NCI-H187 (cell line): ENCODE measurements at places on chromosomes 11 and 22.

- no peak for DNase-seq
Observed at GRCh38 chr11:64751136-64751535, 7.2 kb upstream of the RASGRP2 start.

DNA sequence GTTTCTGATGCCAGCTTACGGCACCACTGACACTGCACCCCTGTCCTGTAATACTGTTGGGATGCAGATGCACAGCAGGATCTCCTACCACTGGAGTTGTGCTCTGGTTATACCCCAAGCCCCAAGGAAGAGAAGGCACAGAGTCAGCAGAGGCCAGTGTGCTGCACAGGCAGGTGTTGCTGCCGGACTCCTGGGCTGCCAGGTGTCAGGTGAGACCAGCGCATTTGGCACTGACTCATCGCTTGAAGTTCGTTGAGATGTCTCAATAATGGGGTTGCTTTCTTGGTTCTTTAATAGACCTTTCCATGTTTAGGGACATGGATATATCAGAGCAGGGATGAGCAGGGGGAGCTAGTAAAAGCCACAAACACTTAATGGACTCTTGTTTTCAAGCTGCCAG is 75.7 kb upstream of the TTC12 start:
- no peak for DNase-seq

GRCh38 chr22:37320726-37321677 is 38.7 kb downstream of the CYTH4 start:
- DNase-seq: no peak

- DNase-seq: no peak
Observed at GRCh38 chr11:13760115-13760514, 91.6 kb downstream of the FAR1 start.

DNA sequence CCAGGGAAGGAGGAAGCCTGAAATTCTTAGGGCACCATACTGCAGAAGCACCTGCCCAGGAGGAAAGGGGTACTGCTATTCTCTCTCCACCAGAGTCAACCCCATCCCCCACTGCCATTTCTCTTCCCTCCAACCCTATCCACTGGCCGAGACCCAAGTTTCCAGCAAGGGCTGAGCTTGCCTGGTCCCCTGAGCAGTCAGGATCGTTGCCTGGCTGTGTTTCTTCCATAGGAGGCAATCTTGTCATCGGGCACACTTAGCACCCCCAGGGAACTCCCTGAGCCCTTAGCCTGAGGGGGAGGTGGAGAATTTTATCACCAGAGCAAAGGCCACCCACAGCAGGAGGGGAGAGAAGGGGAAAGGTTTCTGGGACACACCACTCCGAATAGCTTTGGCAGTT is 115.8 kb upstream of the NECTIN1 start:
- no peak for DNase-seq

- no peak for DNase-seq
Observed at GRCh38 chr11:133382131-133382812, 150.0 kb downstream of the OPCML start.

GRCh38 chr11:92266806-92267205 is 42.2 kb downstream of the FAT3 start:
- no peak for DNase-seq

GRCh38 chr11:44564166-44564565 is 1.3 kb upstream of the CD82 start:
- DNase-seq: no peak

GRCh38 chr11:57781529-57781943 is 19.9 kb downstream of the CTNND1 start:
- no peak for DNase-seq

- DNase-seq: no peak
Observed at GRCh38 chr11:119891055-119891768, 162.2 kb upstream of the NECTIN1 start.

DNA sequence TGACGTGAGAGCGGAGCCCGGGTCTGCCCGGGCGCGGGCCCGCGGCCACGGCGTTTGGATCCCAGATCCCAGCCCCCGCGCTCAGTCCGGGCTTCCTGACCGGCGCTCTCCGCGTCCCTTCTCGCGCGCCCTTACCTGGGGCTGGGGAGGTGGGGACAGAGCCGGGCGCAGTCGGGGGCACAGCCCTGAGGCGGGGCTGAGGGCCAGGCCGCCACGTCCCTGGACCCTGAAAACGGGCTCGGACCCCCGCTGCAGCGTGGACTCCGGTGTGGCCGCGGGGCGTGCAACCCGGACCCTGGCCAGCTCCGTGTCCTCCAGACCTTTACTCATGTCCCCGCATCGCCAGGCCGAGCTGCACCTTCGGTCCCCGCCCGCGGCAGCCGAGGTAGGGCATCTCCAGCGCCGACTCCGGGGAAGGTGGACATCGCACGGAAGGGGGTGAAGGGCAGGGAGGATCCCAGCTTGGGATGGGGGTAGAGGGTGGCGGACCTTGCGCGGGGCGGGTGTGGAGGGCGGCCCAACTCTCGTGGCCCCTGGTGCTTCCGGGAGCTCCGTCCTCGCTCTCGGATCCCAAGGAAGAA is 9.9 kb upstream of the AIFM3 start:
- DNase-seq: no peak

GRCh38 chr11:11983427-11983826 is 25.0 kb downstream of the DKK3 start:
- DNase-seq: no peak

GRCh38 chr22:20805972-20806471 is 32.1 kb downstream of the SERPIND1 start:
- no peak for DNase-seq

GRCh38 chr11:11420899-11421285 is 67.8 kb upstream of the CSNK2A3 start:
- DNase-seq: no peak

DNA sequence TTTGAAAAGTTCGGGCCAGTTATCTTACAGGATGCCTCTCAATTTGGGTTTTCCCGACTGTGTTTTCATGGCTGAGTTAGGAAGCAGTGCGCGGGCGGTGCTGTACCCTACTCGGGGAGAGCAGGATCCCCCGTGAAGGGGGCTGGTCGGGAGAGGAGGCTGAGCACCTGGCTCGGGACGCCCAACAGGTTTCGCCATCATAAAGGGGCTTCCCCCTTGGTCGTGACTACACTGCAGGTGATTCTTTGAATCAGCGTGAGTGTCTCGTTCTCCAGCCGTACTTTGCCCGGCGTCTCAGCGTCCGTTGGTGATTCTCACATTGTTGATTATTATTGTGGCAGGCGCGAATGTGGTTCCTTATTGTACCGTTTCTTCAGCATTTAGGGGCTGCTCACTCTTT is 46.6 kb downstream of the ST14 start:
- no peak for DNase-seq

GRCh38 chr11:12964650-12965049 is 44.5 kb upstream of the RASSF10 start:
- DNase-seq: no peak

DNA sequence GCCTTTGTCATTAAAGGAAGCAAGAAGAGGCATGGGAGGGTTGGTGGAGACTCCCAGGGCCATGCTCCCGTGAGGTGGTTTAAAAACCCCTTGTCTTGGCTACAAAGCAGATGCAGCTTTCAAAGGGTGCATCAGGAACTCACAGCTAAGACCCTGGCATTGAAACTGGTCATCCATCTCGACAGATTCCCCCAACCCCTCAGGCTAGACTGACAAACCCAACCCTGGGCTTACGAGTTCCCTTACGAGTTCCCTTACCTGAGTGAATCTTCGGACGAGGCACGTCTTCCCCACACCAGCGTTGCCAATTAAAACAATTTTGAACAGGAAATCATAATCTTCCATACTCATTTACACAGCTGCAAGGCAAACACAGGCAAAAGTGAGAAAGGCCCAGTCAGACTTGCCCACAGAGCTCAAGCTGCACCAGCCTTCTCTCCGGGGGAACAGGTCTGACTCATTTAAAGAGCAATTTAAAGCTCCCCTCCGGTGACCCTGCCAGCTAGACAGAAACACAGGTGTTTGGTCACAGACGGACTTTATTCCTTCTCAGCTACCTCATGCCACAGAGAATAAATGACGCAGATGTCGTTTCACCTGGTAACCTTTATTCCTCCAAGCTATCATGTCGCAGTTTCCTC is 74.6 kb downstream of the RAB30 start:
- no peak for DNase-seq

- no peak for DNase-seq
Observed at GRCh38 chr11:69193629-69194028, 37.9 kb downstream of the SMIM38 start.

DNA sequence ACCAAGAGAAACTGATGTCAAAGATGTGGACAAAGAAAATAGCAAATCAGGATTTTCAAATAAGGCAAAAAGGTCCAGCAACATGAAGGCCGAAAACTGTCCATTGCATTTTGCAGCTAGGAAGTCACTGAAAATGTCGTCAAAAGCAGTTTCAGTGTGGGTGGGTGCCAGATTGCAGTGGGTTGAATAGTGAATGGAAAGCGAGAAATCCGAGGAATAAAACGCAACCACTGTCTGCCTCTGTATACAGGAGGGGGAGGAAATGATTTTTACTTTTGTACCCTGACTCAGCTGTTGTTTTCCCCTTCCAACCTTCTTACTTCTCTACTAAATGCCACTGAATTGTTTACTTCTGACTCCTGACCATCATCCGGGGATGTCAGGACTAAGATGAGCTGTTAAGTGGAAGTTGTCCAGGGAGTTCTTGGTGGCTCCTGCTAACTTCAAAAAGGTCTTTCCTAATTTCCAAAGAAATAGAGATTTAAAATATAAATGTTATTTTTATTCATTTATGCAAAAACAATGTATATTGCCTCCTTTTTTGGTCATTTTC is 64.9 kb upstream of the BIRC3 start:
- DNase-seq: no peak

- DNase-seq: no peak
Observed at GRCh38 chr22:39932918-39933649, 27.1 kb upstream of the TMA7B start.

GRCh38 chr11:61168800-61169199 is 7.6 kb upstream of the VPS37C start:
- no peak for DNase-seq

GRCh38 chr11:115720602-115721245 is 216.5 kb upstream of the CADM1 start:
- peak; percentile 51 for DNase-seq

- no peak for DNase-seq
Observed at GRCh38 chr11:69801513-69802335, 17.5 kb downstream of the FGF3 start.

- no peak for DNase-seq
Observed at GRCh38 chr11:95682552-95682951, 107.0 kb downstream of the FAM76B start.

- no peak for DNase-seq
Observed at GRCh38 chr11:111776398-111777093, 10.4 kb upstream of the PPP2R1B start.

GRCh38 chr11:117831661-117832415 is 7.3 kb upstream of the FXYD2 start:
- no peak for DNase-seq

GRCh38 chr11:61731952-61732675 is 20.3 kb upstream of the MYRF start:
- no peak for DNase-seq

DNA sequence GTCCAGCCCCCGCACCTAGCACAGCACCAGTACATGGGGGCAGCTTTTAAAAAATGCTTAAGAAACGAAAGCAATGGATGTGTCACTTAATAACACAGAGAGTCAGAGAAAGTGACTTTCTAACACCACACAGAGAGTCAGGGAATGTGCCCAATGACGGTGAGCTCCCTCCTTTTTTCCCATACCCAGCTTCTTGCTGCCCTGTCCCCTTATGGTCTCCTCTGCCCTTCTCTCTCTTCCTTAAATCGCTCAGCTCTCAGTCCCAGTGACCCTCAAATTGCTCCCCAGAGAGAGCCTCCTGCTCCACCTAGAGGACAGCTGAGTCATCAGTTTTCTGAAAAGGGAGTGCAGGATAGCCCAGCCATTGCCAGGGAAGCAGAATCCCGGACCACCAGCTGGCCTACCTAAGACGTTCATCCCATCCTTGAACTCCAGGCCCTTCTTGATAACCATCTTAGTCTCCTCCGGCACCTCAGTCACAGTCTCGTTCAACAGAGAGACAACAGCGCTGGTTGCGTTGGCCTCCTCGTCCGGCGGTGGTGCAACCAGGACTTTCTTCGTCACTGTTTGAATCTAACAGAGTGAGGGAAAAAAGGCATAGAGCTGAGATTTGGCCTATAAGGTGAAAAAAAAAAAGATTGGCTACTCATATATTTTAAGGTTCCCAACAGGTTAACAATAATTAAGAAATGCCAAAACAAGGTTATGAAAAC is 113.5 kb downstream of the SLC1A2 start:
- no peak for DNase-seq

DNA sequence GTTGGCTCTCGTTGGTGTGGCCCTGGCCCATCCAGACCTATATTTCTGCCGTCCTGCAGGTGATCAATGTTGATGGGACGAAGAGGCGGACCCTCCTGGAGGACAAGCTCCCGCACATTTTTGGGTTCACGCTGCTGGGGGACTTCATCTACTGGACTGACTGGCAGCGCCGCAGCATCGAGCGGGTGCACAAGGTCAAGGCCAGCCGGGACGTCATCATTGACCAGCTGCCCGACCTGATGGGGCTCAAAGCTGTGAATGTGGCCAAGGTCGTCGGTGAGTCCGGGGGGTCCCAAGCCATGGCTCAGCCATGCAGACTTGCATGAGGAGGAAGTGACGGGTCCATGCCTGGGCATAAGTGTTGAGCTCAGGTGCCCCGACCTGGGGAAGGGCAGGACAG is 57.1 kb upstream of the PPP6R3 start:
- DNase-seq: no peak

GRCh38 chr11:124890151-124890550 is 7.5 kb downstream of the ROBO4 start:
- no peak for DNase-seq

GRCh38 chr22:33202455-33202854 is 144.3 kb upstream of the SYN3 start:
- no peak for DNase-seq

DNA sequence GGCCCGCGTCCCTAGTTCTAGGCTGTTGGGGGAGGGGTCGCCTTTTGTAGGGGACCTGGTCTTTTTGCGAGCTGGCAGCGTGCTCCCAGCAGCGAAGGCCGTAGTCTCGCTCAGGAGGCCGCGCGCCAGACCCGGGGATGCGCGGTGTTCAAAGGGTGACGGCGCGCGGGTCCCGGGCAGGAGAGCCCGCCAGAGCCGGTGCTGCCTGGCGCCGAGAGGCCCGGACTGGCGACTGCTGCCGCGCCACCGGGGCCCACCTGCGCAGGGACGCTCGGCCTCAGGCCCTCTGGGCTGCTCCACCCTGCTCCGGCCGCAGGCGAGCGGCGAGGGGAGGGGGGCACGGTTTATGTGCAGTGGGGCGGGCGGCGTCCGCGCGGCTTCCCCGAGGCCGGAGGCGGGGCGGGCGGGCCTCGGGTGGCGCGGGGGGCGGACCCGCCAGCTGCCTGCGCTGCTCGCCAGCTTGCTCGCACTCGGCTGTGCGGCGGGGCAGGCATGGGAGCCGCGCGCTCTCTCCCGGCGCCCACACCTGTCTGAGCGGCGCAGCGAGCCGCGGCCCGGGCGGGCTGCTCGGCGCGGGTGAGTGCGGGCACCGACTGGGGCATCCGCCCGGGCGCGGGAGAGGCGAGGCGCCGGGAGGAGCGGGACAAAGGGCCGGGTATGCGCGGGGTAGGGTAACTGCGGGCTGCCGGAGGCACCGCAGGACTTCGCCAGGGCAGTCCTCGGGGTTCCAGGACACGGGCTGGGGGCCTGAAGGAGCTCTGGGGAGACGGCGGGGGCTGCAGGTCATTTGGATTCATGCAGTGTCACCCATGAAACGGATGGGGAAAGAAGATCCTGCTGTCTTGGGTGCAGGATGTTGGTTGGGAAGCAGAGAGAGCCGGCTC is at the start of gene PRSS23:
TSS of gene PRSS23 (plus strand) at position 467 of the 884 bp plus-strand sequence. CDS start 7,102 bp downstream, outside the sequence.
- DNase-seq: no peak
